ENCODE measurements at places on chromosomes 13 and 19. TPM values are rescaled to one million over a fixed set of nuclear protein-coding genes. Genes with fewer than 3 reads are reported as not detected.

TUBB4A gene
- 3.4 TPM for polyA plus RNA-seq

DNA sequence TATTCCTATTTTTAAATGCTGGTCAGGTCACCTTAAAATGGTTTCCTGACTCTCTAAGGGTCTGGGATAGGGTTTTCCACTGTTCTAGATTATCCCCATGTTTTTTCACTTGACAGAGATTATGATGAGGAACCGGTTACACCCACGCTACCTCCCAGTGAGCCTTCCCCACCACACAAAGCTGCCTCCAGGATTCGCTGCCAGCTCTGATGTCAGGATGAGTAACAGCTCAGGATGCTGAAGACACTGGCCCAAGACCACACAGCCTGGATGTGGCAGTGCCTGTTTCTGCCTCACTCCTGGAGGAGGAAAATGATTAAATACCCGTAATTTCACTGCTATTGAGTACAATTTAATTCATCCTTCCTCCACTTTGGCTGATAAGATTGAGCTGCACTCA is 22.9 kb downstream of the ZNF114 start:
- no peak for DNase-seq

LHB gene
- not detected for polyA plus RNA-seq

GRCh38 chr13:93977986-93978385 is 501.5 kb downstream of the DCT start:
- no peak for DNase-seq

MBD3L2 gene
- polyA plus RNA-seq: not detected

DNA sequence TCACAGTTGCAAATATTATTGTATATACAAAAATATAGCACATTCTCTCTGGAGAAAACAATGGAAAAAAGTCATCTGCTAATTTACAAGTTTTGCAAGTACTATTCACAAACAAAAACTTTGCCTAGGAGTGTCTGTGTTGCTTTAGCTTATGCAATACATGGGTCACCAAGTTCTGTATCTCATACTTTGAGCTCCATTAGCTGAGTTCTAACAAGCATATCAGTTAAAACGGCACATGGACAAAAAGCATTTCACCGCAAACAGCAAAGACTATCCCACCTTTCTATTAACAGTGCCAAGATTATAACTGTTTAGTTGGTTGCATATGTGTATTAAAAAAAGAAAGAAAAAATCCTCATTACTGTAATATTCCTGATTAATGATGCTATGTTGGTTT is 4.6 kb downstream of the SPRY2 start:
- DNase-seq: no peak

- peak; percentile 85 for DNase-seq
Observed at GRCh38 chr13:43023289-43023963, at the start of gene DNAJC15. TSS of gene DNAJC15 (plus strand) at chr13:43023586. CDS start at chr13:43023627, 41 bp downstream.

AKAP8L gene
- polyA plus RNA-seq: 92.9 TPM

DNA sequence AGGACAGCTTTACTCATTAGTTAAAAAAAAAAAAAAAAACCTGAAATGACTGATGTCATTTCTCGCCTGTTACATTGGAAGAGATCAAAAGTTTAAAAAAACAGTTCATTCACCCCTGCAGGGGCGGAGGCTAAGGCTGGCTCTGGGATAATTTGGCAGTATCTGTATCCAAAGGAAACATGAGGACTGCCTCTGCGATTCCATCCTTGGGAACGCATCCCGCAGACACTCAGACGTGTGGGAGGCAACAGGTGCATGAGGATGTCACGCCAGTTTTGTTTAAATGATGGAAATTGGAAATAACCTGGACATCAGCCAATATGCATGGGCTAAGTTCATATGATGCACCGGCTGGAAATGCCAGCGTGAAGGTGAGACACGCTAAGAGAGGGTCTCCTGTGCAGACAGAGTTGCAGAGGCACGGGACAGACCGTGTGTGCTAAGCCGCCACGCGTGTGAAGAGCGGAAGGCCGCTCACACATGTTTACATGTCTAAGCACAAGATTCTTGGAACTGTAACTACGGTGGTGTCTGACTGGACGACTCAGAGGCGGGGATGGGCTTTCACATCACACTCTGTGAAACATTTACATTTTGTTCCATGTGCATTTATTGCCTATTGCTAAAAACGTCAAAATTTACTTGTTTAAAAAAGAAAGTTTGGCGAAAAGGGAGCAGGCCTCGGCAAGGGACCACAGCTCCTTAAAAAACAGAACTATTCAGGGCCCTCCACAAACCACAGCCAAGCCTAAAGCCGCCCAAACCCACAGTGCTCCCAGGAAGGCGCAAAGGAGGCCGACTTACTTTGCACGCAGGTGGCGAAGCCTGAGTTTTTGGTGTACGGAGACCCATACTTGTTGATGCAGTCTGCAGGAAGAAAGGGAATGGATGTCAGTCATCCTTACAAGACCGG is 17.9 kb downstream of the GAS6 start:
- DNase-seq: no peak

KIR2DL3 gene
- polyA plus RNA-seq: 0.35 TPM

MYH14 gene
- polyA plus RNA-seq: 74.7 TPM

GRCh38 chr13:93318534-93319254 is 92.1 kb downstream of the GPC6 start:
- no peak for DNase-seq

DNA sequence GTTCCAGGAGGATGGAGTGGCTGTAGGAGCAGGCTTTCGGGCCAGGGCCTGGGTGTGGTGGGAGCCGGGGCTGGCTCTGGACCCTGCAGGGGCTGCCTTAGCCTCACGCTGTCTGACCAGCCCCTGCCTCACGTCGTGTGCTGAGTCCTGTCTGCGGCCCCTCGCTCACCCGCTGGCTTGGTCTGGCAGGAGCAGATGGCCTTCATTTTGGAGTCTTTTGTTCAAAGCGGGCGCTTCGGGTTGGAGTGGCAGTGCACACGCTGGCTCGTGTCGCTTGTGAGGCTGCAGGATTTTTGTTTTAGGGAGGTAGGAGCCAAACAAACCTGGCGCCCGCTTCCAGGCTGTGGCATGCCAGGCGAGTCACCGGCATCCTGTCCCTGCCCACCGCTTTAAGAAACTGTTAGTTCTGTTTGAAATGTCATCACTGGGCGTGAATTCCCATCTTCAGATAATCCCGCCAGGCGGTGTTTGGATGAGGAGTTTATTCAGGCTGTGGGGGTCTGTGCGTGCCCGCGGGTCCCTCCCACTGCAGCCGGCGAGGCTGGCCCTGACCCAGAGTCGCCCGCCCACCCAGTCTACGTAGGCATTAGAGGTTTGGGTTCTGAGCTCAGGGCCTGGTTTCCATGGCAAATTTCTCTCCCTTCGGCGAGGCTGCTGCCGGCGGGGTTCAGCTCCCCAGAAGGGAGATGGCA is 89.8 kb downstream of the KDM4B start:
- DNase-seq: no peak

- no peak for DNase-seq
Observed at GRCh38 chr13:110942248-110942981, 27.5 kb upstream of the ANKRD10 start.

GRCh38 chr13:63774133-63774532 is 2358.5 kb upstream of the PCDH20 start:
- DNase-seq: no peak

- no peak for DNase-seq
Observed at GRCh38 chr13:58587183-58587582, 955.6 kb downstream of the PCDH17 start.

GRCh38 chr19:33559996-33560395 is 38.4 kb upstream of the PEPD start:
- no peak for DNase-seq

DNA sequence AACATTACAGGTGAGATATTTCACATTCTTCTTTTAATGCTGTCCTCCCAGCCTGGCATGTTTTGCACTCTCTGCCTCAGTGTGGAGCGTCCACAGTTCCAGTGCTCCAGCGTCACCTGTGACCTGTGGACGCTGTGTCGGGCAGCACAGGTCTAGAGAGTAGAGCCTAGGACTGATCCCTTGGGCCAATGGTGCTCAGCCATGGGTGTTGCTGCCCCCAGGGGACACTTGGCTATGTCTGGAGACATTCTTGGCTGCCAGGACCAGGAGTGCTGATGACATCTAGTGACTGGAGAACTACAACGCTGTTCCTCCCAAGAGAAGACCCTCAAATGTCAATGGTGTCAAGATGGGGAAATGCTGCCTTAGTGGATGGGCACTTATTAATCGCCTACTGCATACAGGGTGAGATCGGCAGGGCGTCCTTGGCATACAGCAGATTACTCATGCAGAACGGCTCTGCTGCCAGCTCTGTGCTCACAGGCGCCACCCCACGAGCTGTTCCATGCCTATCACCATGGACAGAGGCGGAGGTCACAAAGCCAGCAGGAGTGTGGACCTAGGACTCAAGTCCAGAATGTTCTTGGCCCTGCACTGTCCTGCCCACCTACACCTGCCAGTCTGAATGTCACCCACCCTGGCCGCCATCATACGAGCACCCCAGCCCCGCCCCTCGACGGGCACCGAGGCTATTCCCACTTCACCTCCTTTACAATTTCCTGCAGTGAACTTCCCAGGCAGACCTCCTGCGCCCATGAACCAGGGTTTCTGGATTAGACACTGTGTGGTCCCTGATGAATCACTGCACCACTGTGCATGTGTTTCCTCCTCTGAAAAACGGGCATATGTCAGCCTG is 13.9 kb upstream of the MADCAM1 start:
- no peak for DNase-seq

SOX1 gene
- not detected for polyA plus RNA-seq

ABHD13 gene
- polyA plus RNA-seq: 13.7 TPM

DNA sequence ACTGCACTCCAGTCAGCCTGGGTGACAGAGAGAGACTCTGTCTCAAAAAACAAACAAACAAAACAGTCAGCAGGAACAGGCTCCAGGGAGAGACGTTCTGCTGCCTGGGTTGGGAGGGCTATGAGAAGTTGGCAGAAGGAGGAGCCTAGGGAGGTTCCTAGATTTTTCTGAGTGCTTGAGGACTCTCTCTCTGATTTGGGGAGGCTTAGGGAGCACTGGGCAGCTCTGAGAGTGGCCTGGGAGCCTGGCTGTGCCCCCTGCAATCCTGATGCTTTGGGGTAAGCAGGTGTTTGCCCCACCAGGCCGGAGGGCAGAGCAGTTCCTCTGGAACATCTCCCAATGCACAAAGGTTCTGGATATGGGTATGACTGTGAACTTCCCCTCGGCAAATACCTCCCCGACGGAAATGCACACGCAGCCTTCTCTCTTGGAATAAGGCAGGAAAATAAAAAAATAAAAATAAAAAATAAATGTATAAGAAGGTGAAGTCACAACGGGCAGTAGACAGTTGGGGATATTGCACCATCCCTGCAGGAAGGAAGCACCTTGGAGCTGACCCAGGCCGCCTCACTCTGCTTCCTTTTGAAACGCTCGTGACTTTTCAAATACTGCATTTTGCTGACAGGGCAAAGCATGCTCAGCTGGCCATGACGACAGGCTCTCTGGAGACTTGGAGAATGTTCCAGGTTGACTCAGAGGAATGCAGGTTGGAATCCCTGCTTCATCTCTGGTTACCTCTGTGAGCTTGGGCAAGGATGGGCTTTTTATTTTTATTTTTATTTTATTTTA is 26.5 kb upstream of the HOMER3 start:
- peak; percentile 32 for DNase-seq

DNA sequence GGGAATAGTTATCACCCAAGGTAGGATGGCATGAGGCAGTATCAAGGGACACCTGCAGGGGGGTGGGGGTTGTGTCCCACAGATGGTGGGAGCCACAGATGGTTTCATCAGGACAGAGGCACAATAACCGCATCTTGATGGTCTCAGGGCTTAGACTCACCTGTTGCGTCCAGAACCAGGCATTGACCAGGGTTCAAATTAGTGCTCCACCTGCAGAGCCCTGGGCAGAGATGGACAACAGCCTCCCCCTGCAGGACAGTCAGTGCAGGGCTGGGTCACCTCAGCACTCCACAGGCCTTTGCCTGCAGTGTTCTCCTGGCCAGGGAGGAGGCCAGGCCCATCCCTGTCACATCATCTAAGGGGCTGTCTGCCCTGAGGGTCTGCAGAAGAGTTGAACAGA is 14.5 kb upstream of the CEACAM1 start:
- DNase-seq: no peak

WDR88 gene
- polyA plus RNA-seq: 1.7 TPM
